NCI-H2081 (cell line): ENCODE measurements at places on chromosomes 2 and 18.

DNA sequence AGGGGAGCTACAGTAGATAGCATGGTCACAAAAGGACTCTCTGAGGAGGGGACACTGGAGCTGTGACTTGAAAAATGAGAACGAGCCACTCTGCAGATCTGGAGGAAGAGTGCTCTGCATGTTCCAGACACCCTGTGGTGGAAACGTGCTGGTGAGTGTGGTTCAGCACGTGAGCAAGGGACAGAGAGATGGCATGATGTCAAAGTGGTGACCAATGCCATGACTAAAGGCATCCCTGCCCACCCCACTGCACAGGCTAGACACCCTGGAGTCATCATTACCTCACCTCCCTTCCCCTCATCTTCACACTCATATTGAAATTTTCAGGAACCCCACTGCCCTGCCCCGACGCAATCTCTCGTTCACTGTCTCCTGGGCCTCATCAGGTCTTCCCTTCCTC is 56.5 kb downstream of the SLC4A5 start:
- DNase-seq = no peak

GRCh38 chr2:239283961-239284795 is 116.6 kb downstream of the HDAC4 start:
- DNase-seq = no peak

GRCh38 chr2:163737190-163737439 is 1.3 kb upstream of the FIGN start:
- peak; percentile 82 for DNase-seq

DNA sequence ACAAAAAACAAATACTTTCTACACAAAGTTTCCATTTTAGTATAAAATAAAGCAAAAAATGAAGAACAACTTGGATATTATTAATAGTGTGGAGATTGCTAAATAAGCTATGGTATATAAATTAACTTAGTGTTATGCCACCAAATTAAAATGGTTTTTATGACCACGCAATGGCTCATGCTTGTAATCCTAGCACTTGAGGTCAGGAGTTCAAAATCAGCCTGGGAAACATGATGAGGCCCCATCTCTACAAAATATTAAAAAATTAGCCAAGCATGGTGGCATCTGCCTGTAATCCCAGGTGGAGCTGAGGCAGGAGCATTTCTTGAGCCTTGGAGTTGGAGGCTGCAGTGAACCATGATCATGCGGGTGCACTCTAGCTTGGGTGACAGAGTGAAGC is 108.8 kb downstream of the SH3RF3 start:
- DNase-seq = no peak

GRCh38 chr2:101080211-101081068 is 70.7 kb downstream of the TBC1D8 start:
- no peak for DNase-seq

DNA sequence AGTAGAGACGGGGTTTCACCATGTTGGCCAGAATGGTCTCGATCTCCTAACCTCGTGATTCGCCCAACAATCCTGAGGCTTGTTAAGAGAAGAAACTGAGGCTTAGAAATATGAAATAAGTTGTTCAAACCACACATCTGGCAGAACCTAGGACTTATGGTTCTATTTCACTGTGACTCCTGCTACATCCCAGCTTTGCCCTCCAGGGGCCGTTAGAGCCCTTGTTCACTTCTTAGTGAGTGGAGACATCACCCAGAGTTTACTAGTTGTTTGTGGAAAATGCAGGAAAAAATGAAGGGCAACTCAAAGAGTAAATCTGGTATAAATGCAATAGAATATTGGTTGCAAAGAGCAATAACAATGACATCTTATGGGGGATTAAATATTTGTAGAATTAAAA is 43.9 kb downstream of the MARCHF4 start:
- DNase-seq = no peak

- no peak for DNase-seq
Observed at GRCh38 chr2:111117598-111118480, 2.9 kb upstream of the BCL2L11 start.

DNA sequence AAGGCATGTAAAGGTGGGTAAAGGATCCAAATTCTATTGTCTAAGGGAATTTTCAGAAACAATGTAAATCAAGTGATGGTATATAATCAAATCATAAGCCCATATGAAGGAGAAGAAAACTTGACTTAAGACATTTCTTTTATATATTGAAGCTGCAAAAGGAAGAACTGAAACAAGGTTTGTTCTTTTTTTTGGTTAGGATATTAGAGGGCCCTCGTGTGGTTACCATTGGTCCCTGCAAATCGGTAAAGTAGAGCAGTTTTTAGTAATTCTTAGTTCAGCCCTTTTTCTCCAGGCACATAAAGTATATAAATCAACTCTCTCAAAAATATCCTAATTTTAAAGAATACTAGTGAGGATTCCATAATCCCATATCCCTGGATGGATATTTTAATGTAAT is 105.6 kb upstream of the STK17B start:
- DNase-seq = no peak

DNA sequence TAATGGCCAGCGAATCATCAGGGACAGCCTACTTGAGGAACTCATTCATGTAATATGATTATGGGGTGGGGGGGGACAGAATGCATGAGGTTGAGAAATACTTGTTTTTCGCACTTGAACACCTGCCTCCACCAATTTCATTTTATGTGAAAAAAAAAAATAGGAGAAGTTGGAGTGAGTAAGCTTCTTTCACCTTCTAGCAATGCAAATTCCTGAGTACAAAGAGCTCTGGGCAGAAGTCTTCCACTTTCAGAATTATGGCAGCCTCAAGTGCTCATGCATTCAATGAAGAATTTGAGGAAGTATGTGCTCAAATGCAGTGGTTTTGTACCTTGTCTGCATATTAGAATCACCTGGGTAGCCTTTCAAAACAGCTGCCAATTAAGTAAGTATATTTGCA is 40.1 kb upstream of the GPD2 start:
- no peak for DNase-seq

GRCh38 chr2:166536111-166536510 is 42.1 kb upstream of the SCN7A start:
- DNase-seq = no peak

- no peak for DNase-seq
Observed at GRCh38 chr18:32317651-32318050, 127.8 kb downstream of the MEP1B start.

GRCh38 chr18:55396267-55396905 is 191.6 kb downstream of the TCF4 start:
- no peak for DNase-seq

DNA sequence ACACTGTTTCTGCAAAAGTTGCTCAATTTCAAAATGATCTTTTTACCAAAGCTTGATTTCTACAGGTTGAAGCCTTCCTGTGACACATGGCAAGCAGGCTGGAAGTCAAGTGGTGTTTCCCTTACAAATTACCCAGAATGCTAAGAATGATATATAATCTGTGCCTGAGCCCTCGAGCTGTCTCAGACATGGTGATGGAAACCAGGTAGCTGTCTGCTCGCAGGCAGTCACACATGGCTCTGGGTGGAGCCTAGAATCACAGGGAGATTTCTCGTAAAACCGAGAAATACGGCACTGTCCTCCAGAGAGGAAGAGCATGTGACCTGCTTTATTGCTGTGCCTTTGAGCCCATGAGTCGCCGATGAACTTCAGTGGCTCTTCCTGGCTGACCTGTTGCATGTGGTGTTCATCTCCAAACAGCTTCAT is 392.9 kb downstream of the ZNF521 start:
- no peak for DNase-seq

- no peak for DNase-seq
Observed at GRCh38 chr18:79586436-79587225, 93.0 kb upstream of the CTDP1 start.

GRCh38 chr2:157443795-157444640 is at the start of gene CYTIP:
Gene CYTIP, minus strand, starts transcription at chr2:157444089. Its CDS starts 69 bp downstream, at chr2:157444020.
- no peak for DNase-seq

GRCh38 chr2:156704132-156704531 is 268.0 kb downstream of the GPD2 start:
- DNase-seq = no peak

- no peak for DNase-seq
Observed at GRCh38 chr2:176291809-176292283, 22.6 kb downstream of the MTX2 start.
